ENCODE measurements at places on chromosomes 12 and 14.

DNA sequence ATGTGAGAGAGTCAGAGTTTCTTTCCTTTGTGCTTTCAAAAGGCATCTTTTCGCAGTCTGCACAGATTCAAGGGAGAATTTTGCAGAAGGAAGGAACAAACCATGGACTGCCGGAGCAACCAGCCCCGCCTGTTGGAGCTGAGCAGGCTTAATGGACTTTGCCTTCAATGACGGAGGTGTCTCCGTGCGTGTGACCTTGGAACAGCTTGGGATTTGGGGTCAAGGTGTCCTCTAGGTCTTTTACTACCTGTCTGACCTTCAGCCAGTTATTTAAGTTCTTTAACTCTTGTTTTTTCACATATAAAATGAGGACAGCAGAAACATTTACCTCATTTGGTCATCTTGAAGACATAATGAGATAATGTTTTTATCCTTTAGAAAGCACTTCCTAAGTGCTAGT lies 4.1 kb downstream of the FGF23 start:
- no peak for DNase-seq

GRCh38 chr12:87988534-87988933 lies 40.7 kb downstream of the C12orf50 start:
- DNase-seq: no peak

GRCh38 chr14:34436960-34437728 lies 24.9 kb downstream of the SPTSSA start:
- no peak for DNase-seq

- no peak for DNase-seq
These were observed 2.9 kb downstream of the CLMN start for GRCh38 chr14:95316821-95317220.

DNA sequence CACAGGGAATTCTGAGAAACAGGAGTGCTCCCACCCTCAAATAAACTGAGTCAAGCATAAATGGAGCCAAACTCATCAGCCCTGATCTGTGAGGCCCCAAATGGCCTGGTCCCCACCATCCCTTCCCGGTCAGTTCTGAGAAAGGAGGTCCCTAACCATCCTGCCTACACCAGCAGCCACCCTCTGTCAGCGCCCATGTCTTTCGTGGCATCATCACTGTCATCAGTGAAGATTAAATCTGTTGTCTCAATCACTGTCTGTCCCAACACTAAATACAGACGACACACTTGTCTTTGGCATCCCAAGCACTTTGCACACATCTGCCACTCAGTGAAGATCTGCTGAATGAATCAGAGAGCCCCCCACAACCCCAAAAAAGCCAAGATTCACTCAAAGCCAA lies 22.4 kb downstream of the VPS37B start:
- DNase-seq: no peak

DNA sequence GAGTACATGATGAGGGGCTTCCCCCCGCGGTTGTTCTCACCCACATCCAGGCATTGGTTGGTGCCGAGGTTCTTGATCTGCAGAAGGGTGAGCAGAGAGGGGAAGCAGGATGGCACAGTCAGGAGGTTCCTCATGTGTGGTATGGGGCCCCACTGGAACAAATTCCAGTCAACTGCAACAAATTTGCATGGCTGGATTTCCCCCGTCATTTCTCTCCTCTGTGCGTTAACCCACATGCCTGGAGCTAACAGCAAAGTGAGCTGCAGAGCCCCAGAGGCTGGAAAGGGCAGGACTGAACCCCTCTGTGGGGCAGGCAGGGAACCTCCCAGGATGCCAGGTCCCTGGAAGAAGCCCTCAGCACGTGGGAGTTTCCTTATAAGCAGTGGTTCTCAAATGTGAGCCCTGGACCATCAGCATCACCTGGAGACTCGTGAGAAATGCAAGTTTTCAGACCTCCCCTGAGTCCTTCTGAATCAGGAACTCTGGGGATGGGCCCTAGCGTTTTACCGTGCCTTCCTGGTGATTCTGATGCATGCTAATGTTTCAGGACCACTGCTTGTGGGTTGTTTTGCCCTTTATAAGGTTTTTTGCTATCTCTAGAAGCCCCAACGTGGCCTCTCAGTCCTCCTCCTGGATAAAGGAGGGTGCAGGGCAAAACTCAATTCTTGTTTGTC lies 11.0 kb upstream of the CELA1 start:
- no peak for DNase-seq

- DNase-seq: no peak
These were observed 469.8 kb upstream of the SEL1L start for GRCh38 chr14:82003426-82003825.

GRCh38 chr12:39931857-39932256 lies 174.0 kb downstream of the SLC2A13 start:
- no peak for DNase-seq

DNA sequence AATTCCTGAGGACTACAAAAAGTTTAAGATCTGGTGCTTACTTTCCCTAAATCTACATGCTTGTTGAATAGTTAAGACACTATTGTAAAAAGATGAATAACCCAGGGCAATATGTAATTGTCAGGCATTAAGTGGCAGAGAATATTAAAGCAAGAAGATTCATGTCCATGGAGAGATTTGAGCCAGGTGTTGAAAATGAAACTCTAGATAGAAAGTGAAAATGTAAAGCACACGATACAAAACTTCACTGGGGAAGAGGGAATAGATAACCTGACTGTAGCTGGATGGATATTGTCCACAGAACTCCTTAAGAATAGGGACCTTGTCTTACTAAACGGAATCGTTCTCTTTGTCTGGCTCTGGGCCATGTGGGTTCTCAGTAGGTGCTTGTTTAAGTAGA lies 5.0 kb downstream of the CAND1 start:
- no peak for DNase-seq

DNA sequence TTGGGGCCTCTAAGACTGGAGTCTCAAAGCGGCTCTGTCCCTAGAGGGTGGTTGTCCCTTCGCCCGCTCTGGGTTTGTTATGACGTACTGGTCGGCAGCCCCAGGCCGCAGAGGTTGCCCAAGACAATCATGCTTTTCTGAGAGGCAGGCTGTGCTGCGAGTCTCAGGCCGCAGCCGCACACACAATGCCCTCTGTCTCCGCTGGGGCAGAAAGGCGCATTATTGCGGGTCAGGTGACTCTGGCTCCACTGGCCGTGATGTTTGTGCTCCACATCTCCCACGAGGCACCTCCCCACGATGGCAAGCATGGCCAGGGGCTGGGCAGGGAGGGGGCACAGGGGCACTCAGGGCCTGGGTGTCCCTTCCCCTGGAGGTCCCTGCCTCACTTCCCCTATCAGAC lies 21.0 kb upstream of the PLEKHG3 start:
- DNase-seq: peak; percentile 39

- no peak for DNase-seq
These were observed 61.1 kb downstream of the PRMT8 start for GRCh38 chr12:3551976-3552725.

DNA sequence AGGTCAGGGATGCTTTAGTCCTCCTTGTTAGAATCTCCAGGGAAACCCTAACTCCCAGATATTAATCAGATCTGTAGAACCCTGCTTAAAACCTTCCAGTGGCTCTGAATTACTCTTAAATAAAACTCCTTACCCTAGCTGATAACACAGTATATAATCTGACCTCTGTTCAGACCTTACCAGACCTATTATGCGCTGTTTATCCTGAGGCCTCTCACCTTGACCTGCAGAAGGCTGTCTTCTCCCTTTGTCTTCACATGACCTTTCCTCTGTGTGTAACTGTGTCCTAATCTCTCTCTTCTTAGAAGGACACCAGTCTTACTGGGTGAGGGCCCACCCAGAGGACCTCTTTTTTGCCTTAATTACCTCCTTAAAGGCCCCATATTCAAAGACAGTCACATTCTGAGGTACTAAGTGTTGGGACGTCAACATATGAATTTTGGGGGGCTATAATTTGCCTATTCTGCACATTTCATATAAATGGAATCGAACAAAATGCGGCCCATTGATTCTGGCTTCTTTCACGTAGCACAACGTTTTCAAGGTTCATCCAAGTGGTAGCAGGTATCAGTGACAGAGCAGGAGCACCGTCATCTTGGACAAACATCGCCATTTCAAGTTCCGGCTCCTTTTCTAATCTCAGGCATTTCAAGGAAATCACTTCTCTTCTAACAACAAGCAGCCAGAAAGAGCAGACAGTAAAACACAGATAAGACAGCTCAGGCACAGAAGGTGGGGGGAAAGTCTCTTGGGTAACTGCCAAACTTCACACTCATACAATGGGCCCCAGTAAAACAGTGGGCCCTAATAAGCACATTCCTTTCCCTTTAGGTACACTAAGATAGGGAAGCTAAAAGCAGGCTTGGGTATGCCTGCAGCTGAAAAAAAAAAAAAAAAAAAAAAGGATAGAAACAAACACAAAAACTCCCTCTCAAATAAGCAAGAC lies 200.2 kb upstream of the NUDT4 start:
- no peak for DNase-seq

DNA sequence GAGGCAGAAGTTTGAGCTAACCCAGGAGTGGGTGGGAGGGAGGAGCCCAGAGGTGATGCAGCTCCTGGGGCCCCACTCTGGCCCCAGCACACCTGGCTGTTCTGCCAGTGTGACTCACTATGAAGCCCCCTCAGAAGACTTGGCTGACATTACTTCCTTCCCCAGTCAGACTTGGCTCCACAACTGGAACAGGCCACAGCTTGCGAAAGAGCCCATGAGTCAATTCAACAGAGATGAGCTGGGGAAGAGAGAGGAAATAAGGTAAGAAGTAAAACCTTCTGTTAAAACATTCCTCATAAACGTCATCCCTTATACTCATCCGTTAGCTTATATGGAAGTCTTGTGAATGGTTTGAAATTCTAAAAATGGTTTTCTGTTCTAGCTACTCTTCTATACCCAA lies 245.9 kb downstream of the ADAMTS20 start:
- no peak for DNase-seq

DNA sequence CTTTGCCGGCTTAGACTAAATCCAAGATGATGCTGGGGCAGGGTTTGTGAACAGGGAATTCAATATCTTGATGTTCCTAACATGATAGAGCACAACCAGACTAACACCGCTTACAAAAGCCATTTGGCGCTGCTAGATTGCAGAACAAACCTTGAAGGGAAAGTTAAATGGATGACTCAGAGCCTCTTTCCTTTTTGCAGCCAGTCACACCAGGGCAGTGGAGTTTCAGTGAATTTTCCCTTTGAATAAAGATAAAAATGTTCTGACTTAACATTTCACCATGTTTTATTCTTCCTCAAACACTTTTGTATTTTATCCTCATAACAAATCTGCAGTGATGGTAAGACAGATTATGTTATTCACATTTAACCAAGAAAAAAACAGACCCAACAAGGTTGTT lies 47.3 kb downstream of the PDE6H start:
- no peak for DNase-seq

DNA sequence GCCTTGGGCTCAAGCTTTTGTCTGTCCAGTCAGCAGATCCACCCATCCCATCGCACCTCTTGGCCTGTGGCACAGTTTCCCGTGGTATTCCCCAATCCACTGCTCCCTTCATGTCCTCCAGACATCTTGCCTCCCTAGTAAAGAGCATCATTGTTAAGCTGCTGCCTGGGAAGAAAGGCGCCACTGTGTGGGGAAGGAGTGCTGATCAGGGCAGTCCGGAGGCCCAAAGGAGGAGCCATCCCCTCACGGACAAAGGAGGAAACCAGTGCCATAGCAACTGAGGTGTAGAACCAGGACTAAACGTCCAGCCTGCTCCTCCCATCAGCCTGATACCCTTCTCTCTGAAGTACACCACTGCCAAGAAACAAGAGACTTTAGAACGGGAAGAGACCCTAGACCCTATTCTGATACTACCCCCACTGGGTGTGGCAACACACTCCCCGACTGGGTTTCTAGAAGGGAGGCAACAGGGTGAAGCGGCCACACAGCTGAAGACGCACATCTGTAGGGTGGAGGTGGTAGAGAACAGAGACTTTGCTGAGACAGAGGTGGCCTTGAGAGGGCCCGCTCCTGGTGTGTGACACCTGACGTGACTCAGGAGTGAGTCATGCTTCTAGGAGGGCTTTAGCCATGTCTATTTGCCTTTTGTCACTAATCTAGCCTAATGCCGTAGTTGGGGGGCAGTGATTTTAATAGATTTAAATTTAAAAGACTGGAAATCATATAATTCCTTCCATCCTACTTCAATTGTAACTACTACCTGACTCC lies 185.0 kb downstream of the DPF3 start:
- no peak for DNase-seq

GRCh38 chr12:31958569-31959160 lies 550 bp upstream of the RESF1 start:
- no peak for DNase-seq

GRCh38 chr14:77063571-77064171 lies 34.4 kb upstream of the CIPC start:
- DNase-seq: no peak

DNA sequence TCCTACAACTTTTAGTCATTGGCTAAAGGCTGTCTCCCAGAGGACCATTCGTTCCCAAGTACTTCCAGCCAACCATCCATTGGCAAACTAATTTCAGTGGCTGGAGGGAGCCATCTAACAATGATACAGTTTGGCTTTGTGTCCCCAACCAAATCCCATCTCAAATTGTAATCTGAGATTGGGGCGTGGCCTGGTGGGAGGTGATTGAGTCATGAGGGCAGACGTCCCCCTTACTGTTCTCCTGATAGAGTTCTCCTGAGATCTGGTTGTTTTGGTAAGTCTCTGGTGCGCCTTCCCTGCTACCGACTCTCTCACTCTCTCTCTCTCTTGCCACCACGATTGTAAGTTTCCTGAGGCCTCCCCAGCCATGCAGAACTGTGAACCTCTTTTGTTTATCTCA lies 99.7 kb upstream of the FUT8 start:
- DNase-seq: no peak

GRCh38 chr12:11927286-11927935 lies 143.3 kb upstream of the BCL2L14 start:
- DNase-seq: no peak

DNA sequence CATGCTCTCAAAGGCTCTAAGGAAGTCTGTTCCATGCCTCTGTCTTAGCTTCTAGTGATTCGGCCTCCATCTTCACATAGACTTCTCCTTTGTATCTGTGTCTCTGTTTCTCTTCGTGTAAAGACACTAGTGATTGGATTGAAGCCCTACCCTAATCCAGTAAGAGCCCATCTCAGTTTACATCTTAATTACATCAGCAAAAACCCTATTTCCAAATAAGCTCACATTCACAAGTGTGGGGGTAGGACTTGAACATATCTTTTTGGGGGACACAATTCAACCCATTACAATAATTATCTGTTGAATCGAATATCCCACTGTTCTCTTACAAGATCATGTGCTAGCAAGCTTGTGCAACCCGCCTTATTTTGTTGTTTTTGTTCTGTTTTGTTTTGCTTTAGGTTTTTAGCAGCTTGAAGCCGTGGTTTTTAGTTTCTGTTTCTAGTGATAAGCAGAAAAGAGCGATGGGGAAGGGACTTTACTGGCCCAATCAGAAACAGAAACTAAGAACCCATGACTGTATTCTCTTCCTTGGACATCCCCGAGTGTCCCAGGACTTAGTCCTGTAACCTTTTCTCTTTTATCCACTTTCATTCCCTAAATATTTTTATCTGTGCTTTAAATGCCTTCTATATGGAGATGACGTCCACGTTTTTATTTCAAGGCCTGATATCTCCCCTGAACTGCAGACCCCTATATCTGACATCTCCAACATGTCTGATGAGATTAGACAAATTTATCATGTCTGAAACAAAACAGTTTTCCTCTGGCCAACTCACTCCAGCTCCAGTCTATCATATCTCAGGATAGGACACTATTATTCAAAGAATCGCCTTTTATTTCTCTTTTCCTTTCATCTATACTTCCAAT lies 353.0 kb downstream of the CCDC91 start:
- no peak for DNase-seq
